Inflammatory macrophage (primary cell): ENCODE measurements at places on chromosomes 5 and 9.

GRCh38 chr5:142095651-142096330 is 12.8 kb upstream of the NDFIP1 start:
- DNase-seq = peak; percentile 53

- DNase-seq = no peak
Measured at GRCh38 chr5:137619191-137619870, 116.6 kb downstream of the KLHL3 start.

GRCh38 chr5:19140276-19140675 is 847.7 kb downstream of the CDH18 start:
- no peak for DNase-seq

- DNase-seq = no peak
Measured at GRCh38 chr5:133565993-133566392, 46.3 kb downstream of the FSTL4 start.

GRCh38 chr9:4591123-4591500 is 71.0 kb upstream of the PLPP6 start:
- DNase-seq = no peak

DNA sequence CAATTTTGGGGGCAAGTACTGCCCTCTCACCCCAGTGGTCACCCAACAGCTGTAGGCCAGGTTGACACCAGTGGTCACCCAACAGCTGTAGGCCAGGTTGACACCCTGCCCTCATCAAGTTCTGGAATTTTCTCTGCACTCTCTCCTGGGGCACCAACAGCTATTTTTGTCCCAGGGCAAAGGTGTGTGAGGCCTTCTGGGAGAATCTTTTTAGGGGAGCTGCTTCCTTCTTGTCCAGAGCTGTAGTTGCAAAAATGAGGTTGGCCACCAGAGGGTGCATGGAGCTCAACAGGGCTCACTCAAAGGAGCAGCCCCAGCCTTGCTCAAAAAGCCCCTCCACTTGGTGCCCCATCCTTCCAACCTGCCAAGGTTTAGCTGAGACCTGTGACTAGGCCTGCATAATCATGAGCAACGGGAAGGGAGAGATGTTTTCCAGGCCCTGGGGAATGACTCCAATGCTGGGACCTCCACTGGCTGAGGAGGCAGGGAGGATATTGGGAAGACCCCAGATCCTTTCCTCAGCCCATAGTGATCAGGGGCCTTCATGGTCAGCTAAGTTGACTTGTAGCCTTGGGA is 10.6 kb upstream of the P4HA2 start:
- peak; percentile 78 for DNase-seq

DNA sequence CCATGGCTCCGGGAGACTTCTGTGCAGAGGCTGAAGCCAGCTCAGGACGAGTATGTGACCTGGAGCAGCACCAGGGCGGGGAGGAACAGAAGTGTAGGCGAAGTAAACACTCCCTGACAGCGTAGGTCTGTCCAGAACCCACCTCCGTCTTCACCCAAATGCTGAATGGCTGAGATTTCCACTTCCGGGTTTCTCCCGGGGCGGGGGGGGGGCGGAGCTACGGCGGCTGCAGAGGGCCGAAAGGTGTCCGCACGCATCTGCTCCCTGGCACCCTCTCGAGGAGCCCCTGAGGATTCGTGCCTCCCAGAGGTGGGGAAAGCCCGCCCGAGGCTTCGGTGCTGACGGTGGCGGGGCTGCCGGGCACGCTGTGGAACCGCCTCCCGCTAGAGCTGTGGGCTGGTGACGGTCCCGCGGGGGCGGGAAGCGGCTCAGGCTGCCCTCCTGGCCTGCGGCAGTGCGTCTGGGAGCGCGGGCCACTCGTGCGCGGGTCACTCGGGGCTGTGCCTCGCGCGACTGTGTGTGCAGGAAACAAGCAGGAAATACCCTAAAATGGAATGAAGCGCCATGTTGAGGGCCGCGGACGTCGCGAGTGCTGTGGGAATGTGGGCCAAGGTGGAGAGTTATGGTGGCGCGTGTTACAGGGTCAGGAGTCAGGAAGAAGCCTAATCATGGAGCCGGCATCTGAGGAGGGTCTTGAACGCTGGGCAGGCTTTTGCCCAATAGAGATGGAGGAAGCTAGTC is 1425.4 kb downstream of the FOXD4L5 start:
- no peak for DNase-seq

- DNase-seq = peak; percentile 47
Measured at GRCh38 chr5:32534041-32534440, 51.3 kb upstream of the SUB1 start.

- DNase-seq = no peak
Measured at GRCh38 chr5:135446615-135447014, 533 bp downstream of the DCANP1 start.

DNA sequence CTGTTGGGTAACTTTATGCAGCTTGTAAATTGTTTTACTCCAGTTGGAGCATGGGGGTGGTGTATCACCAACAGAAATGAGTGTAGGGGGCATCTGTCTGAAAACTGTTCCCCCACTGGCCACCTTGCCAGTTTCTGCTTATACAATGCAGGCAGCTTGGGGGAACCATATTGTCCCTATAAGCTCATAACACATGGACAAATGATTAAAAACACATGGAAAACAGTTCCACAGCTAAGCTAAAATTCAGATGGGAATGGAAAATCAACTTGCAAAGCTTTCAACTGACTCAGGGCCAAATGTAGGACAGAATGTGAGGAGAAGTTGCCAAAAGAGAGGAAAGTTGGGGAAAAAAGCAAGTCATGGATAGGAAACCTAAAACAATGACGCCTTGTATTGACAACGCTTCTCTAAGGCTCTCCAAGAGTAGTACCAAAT is 7.9 kb upstream of the CER1 start:
- no peak for DNase-seq

GRCh38 chr5:157076558-157076957 is 17.6 kb upstream of the HAVCR1 start:
- peak; percentile 50 for DNase-seq

DNA sequence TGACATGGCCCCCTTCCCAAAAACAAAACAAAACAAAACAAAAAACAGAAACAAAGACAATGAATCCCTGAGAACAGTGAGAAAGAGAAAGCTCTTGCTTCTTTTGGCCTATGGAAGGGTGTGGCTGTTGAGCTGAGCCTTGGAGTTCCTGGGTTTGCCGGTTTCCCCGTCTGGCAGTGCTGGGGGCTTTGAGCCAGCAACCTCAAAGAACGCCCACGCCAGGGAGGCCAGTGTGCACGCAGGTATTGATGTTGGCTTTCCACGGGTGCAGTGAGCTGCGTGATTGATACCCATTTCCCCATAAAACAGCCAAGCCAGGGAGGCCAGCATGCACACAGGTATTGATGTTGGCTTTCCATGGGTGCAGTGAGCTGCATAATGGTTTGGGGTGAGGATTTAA is 8.3 kb upstream of the LCN1 start:
- no peak for DNase-seq

GRCh38 chr9:89498852-89499480 is 1.1 kb upstream of the SEMA4D start:
- DNase-seq = no peak

GRCh38 chr5:143573568-143574170 is 170.2 kb upstream of the NR3C1 start:
- peak; percentile 63 for DNase-seq

DNA sequence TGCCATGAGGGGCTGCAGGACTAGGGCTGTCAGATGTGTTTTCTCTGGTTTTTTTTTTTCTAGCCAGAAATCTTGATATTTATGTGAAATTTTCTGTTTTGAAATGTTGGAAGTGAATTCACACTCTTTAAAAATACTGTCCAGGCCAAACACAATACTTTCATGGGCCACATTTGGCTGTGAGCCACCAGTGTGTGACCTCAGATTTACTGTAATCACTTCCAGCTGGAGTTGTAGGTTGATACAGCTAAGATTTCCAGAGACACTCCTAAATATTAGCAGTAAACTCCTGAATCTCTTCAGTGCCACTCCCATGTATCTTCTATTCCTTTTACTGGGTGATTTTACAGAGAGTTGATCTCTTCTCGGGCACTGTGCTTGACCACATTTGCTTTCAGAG is 92.2 kb upstream of the CKMT2 start:
- DNase-seq = no peak

- no peak for DNase-seq
Measured at GRCh38 chr5:132058646-132059042, 1.8 kb upstream of the IL3 start.
